ENCODE measurements at places on chromosomes 7 and 10.

- no peak for DNase-seq
Measured at GRCh38 chr10:132929953-132930548, 12.3 kb downstream of the CFAP46 start.

DNA sequence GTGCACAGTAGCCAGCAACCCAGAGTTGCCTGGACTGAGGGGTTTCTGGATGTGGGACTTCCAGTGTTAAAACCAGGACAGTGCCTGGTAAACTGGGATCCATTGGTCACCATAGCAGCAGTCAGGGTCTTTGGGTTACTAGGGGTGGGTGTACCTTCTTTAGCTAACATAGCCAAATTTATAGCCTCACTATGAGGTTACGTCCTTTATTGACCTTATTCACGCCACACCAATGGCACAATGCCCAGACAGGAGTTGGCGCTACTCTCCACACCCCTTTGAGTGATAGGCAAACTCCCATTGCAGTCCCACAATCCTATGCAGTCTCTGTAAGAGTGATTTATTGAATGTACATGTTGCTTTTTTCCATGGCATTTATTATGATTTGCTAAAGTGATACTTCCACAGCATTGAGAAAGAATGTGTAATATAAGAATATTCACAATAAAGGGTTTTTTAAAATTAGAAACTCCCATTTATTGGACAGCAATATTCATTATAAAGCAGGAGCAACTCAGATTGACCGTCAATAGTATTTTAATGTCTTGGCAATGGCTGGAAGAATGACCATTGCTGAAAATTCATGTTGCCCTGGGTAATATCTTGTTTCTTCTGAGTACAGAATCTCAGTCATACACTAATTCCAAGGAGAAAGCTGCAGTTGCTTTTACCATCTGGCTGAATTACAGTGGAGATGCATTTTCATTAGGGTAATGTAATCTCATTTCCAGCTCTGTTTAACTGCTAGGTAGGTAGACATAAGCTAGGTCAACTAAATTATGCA is 26.1 kb downstream of the IFIT5 start:
- DNase-seq: no peak

DNA sequence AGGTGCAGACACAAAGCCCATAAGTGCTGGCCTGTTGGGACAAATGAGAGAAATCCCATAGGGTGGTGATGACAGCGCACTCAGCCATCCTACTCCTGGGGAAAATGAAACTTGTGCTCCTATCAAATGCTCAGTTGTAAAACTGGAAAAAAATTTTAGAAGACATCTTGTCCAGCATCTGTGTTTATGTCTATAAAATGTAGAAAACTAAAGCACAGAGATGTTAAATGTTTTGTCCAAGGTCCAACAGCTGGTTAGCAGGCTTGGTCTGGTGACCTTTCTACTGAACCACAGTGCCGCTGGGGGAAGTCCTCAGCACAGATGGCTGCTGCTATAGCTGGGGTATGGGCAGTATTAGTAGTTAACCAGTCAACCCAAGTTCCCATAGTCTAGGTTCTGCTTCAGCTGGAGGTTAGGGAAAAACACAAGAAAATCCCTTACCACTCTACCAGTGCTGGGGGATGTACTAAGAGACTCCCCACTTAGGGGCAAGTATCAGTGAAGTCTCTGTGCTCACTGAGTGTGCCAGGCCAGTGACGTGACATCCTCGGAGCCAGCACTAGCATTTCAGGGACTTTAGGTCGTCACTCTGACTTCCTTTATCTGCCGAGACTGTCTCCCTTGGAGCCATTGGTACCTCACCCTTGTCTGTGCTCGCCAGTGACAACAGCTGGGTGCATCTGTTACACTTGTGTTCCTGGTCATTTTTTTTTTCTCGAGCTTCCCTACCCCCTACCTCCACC is 1.9 kb downstream of the TSPAN33 start:
- no peak for DNase-seq

DNA sequence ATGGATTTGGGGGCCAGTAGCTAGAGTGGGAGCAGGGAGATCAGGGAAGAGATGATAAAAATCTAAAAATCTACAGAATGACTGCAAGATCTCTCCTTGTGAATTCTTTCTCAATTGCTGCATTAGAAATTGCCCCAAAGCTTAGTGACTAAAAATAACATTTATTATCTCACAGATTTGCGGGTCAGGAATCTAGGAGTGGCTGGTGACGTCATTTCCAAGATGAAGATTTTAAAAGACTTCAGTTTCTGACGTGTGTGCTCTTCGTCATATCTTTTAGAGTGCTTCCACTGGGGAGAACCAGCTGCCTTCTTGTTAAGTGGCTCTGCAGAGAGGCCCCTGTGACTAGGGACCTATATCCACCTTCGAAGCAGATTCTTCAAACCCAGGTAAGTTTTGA is 112.6 kb downstream of the DGKI start:
- no peak for DNase-seq

DNA sequence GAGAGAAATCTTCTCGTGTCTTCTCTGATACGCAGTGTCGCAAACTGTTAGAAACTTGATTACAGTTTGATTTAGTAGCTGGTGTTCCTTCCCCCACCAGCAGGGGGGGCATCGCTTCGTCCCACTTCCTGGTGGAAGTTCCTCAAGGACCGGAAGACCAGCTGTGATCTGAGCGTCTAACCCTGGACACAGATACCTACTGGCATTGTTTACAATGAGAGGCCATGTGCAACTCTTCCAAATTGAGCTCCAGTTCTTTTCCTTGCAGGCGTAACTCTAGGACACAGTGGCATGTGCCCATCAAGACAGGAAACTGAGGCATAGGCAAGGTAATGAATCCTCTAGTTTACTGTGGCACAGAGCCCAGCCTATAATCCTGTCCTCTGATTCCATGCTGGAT is 219.0 kb downstream of the CCDC3 start:
- no peak for DNase-seq

- no peak for DNase-seq
Measured at GRCh38 chr10:97861924-97862323, 12.3 kb downstream of the GOLGA7B start.

DNA sequence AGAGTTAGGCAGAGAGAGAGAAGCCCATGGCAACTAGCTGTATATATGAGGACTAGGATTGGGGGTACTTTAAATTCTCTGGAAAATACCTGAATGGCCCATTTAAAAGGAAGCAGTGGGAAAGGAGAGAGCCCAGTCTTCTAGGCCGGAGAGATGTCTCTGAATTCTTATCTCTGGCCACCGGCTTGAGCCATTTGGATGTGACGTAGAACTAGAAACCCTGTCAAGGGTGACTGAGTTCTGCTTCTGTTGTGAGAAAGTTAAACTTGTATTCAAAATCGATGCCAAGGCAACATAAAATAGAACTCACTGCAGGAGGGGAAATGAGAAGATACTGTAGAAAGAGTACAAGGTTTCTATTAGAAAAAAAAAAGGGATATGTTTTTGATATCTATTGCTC is 6.3 kb upstream of the GSTK1 start:
- DNase-seq: no peak

DNA sequence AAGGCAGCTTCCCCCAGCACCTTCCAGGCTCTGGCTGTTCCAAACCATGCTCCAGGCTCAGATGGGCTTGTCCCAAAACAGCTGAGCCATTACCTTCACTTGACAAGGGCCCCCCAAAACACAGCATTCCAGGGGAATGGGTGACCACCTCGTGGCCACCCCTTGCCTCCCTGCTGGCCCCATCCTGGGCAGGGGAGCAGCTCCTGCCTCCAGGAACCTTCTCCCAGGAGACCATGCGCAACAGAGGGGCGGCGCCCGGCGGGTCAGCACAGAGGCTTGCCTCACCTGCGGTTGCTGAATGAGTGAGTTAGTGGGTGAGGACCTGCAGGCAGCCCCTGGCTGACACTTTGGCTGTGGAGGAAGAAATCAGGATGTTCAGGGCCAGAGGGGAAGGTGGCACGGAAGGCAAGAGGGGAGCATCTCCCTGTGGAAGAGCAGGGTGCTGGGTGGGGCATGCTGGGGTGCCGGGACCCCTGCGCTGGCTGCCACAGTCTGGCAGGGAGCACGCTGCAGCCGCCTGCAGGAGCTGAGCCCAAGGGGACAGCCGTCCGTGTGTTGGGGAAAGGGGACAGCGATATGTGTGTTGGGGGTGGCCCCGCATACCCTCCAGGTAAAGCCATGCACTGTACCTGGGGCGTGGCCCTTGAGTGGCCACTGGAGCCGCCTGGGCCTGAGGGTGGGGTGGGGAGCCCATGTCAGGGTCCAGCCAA is 54.7 kb downstream of the PWWP2B start:
- DNase-seq: no peak

GRCh38 chr10:17062493-17062892 is 67.1 kb downstream of the CUBN start:
- DNase-seq: no peak

GRCh38 chr10:17479015-17479615 is 24.7 kb upstream of the ST8SIA6 start:
- no peak for DNase-seq

DNA sequence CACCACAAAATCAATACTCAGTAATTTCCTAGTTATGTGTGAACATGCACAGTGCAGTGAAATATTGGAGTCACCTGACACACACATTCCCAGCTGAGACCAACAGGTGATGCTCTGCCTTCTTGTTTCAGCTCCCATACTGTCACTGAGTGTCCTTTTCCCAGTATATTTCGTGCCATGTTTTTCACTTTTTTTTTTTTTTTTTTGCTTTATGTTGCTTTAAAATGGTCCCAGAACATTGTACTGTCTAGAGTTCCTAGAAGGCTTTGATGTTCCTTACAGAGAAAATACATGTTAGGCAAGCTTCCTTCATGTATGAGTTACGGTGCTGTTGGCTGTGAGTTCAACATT is 45.6 kb downstream of the ELAPOR2 start:
- no peak for DNase-seq

DNA sequence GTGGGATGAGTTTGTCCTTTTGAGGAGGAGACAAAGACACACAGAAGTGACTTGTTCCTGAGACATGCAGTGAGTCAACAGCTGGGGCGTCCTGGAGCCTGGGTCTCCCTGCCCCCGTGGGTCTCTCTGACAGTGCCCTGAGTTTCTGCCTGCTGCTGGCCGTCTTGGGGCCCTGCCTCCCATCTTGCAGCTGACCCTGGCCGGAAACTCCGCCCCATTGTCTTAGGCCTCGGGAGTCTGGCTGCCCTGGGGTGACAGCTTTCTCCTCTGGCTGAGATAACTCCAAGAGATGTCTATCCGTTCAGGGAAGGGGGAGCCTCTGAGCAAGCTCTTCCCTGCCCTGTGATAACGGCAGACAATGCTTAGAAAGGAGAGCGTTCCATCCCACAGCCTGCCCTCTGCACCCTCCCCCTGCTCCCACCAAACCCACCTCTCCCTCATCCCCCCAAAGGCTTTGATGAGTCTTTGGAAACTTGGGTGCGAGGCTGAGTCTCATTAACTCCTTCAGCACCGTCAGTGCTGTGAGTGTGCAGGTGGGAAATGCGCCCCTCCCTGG is 69.5 kb upstream of the PODXL start:
- DNase-seq: no peak
